Esophagus muscularis mucosa (tissue), 4 donors: ENCODE measurements at places on chromosomes 7 and 10.

DNA sequence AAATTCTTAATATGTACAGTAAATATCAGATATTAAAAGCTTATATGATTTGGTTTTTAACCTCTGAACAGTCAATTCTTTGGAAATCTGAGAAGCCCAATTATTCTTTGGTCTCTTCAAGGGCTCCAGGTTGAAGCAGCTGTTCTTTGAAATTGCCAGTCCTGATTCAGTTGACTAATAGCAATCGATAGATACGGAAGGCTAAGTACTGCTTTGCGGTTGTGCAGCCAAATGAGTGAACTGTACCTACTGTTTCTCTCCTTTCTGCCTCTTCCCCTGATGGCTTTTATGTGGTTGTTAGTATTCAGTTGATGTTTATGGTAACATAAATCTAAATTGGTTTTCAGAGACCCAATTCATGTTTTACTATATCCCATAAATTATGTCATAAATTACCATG, 103.1 kb upstream of the RPA3 start:
- H3K27ac ChIP-seq = no peak overlapping the region
- no peak overlapping the region for H3K4me3 ChIP-seq
- no peak for DNase-seq
- H3K4me1 ChIP-seq = no peaks in the 10 kb centered on the region
- no peaks in the 10 kb centered on the region for H3K27me3 ChIP-seq

- no peaks in the 10 kb centered on the region for H3K36me3 ChIP-seq
- no peak overlapping the region for H3K27ac ChIP-seq
- H3K27me3 ChIP-seq = no peaks in the 10 kb centered on the region
These were observed 53.9 kb upstream of the SFMBT2 start for GRCh38 chr10:7464691-7465090.

GRCh38 chr10:129741280-129741977, 222.6 kb downstream of the EBF3 start:
- no peak overlapping the region for H3K4me3 ChIP-seq
- H3K27ac ChIP-seq = no peak overlapping the region
- no peaks in the 10 kb centered on the region for H3K36me3 ChIP-seq
- no peaks in the 10 kb centered on the region for H3K27me3 ChIP-seq

DNA sequence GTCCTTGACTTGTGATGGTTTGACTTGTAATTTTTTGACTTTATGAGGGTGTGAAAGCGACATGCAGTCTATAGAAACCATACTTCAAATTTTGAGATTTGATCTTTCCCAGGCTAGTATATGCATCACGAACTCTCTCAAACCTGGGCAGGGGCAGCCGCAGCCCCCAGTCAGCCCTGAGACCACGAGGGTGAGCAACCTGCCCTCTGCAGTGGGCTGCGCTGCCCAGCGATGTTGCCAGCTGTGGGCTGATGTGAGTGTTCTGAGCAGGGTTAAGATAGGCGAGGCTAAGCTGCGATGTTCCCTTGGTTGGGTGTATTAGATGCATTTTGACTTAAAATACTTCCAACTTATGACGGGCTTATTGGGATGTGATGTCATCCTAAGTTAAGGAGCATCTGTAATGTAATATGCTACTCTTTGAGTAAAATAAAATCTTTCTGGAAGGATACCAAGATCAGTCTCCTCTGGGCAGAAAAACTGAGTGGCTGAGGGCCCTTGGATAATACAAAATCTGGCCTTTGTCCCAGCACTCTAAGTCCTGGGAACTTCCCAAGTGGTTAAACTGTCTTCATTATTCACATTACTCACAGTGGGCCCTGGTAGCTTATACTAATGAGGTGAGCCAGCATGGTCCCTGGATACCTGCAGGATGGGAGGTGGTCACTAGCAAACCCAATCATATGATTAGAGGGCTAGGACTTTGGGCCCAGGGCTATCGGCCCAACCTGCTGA, 28.4 kb upstream of the CNPY1 start:
- no peaks in the 10 kb centered on the region for H3K36me3 ChIP-seq
- no peaks in the 10 kb centered on the region for H3K4me1 ChIP-seq
- H3K4me3 ChIP-seq = no peak overlapping the region
- no peak overlapping the region for H3K27ac ChIP-seq
- H3K27me3 ChIP-seq = peaks cover 48% of the 10 kb centered on the region
- DNase-seq = no peak

- H3K36me3 ChIP-seq = no peaks in the 10 kb centered on the region
- H3K4me3 ChIP-seq = no peak overlapping the region
- H3K27me3 ChIP-seq = no peaks in the 10 kb centered on the region
These were observed 11.0 kb upstream of the PCLO start for GRCh38 chr7:83173664-83174063.

- H3K4me1 ChIP-seq = peaks cover 73% of the 10 kb centered on the region
- no peaks in the 10 kb centered on the region for H3K27me3 ChIP-seq
- H3K4me3 ChIP-seq = peak overlapping the region; percentile 78
- H3K27ac ChIP-seq = peak overlapping the region; percentile 99
- no peak for DNase-seq
- H3K36me3 ChIP-seq = no peaks in the 10 kb centered on the region
These were observed 2.3 kb downstream of the CALU start for GRCh38 chr7:128741491-128741890.
